ENCODE measurements at places on chromosomes 11 and 22.

DNA sequence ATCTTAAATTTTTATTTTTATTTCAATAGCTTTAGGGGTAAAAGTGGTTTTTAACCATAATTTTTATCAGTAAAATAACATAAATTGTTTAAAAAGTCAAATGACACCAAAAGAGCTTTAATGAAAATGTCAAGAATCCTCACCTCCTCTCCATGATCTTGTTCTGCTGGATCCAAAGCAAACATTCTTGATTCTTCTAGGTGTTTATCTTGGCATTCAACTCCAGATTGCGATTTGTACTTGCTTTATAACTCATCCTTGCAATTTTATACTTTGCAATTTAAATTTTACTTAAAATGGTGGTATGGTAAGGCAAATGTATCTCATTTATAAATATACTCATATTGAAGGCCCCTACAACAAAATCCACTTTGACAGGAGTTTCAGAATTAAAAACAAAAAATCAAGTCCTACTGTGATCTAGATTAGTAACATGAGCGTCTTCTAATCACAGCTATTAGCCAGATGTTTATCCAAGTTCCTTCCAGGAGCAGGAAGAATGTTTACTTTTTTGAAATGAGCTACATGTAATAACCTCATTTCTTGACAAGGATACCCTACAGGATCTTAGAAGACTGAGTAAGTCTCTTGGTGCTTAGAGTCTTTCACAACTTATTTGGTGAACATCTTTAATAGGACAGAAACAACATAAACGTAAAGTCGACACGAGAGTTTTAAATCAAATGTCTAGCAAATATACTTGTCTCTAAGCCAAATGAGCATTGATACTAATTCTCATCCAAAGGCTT is 72.4 kb upstream of the CARD18 start:
- no peak for DNase-seq

GRCh38 chr22:46111645-46112306 is 38.5 kb upstream of the PPARA start:
- no peak for DNase-seq

GRCh38 chr22:23217171-23218052 is 37.1 kb downstream of the BCR start:
- no peak for DNase-seq

DNA sequence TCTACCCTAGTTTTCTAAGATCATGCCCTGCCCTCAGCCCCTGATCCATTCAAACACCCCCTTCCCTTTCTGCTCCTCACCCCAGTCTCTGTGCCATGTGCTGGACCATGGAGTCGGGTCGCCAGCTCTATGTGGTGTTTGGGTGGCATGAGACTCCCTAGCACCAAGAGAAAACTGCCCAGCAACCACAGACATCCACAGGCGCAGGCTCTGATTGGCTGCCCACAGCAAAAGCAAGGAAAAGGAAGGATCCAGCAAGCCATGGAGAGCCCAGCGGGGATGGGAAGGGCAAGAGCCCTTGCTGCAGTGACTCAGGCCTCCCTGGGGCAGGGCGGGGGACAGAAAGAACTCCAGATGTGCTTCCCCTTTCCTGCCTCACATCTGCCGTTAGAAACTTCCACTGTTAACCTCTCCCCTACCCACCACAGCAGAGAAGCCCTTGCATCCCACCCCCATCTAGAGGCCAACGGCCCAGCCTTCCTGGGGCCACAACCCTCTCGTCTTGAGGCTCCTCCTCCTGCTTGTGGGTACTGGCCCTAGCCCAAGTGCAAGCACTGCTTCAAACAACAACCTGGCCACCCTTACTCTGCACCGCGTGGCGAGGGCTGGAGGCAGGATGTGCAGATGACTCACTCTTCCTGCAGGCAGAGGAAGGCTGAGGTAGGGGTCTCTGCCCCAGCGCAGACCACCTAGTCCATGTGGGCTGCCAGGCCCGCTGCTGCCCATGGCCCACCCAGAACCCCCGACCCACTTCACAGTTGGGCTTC is 9.7 kb upstream of the AHNAK start:
- DNase-seq = no peak

GRCh38 chr11:80383655-80384054 is 942.8 kb upstream of the TENM4 start:
- DNase-seq = no peak

- DNase-seq = no peak
Measured at GRCh38 chr22:36884349-36885158, 23.7 kb downstream of the NCF4 start.

- no peak for DNase-seq
Measured at GRCh38 chr22:43570531-43571165, 158.8 kb downstream of the MPPED1 start.

- no peak for DNase-seq
Measured at GRCh38 chr11:107821199-107821927, 37.2 kb downstream of the SLC35F2 start.

DNA sequence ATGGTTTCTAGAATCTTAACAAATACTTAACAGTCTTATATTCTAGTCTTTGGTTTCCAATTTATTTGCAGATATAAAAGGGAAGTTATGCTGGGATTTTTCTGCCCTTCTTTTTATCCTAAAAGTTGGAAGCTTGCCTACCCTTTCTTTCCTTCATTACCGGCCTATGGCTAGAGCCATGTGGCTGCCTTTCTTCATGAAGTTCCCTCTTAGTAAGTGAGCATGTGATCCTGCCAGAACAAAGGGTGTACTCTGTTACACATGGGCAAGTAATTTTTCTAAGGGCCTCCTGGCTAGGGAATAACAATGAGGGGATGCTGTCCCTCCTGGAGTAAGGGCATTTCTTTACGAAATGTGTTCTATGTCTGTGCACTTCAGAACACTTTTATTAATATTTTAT is 252.1 kb upstream of the PITPNB start:
- no peak for DNase-seq

- no peak for DNase-seq
Measured at GRCh38 chr22:47197773-47198500, 435.5 kb downstream of the TBC1D22A start.

- no peak for DNase-seq
Measured at GRCh38 chr11:46895821-46896220, 22.5 kb downstream of the LRP4 start.

- DNase-seq = no peak
Measured at GRCh38 chr11:64767344-64768299, 7.8 kb upstream of the PYGM start.

GRCh38 chr22:17213976-17214375 is 5.3 kb downstream of the ADA2 start:
- DNase-seq = peak; percentile 68

GRCh38 chr22:20395181-20395906 is 1.4 kb downstream of the ZNF74 start:
- no peak for DNase-seq

DNA sequence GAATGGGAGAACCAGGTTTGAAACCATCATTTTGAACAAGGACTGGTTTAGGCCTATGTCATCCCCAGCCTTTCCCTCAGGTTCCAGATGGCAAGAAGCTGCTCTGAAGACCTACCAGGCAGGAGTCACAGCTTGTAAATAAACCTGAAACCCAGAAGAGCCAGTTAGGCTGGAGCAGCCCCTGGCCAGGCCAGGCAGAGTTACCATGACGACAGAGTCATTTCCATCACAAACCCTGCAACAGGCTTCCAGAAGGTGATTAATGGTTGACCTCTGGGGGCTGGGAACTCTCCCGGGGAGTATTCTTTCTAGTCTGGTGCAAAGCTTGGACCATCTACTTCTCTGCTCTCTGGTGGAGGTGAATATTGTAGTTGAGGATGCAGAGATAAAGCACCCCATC is 164.1 kb upstream of the NCAM1 start:
- no peak for DNase-seq

DNA sequence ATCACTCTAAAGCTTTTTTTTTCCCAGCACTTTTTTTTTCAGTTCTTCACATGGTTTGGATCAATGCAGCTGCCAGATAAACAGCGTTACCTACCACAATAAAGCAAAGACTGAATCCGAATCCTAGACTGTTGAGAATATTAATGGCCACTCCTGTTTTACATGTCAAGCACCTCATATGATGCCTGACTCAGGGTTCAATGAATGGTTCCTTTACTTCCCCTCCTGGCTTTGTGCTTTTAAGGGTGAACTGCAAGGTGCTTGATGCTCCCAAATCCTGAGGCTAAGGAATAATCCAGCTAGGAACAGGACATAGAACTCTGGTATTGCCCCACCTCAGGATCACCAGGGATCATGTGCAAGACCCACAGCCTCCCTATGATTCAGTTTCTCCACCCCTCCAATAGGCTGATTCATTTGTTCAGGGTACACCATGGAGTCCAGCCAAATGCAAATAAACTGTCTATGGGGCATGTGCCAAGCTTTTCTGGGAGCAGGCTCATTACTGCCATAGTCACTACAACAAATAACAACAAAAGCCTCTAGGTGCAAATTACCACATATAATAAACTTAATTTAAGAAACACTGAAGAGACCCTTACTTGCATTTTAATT is 104.3 kb downstream of the GAB2 start:
- DNase-seq = no peak

DNA sequence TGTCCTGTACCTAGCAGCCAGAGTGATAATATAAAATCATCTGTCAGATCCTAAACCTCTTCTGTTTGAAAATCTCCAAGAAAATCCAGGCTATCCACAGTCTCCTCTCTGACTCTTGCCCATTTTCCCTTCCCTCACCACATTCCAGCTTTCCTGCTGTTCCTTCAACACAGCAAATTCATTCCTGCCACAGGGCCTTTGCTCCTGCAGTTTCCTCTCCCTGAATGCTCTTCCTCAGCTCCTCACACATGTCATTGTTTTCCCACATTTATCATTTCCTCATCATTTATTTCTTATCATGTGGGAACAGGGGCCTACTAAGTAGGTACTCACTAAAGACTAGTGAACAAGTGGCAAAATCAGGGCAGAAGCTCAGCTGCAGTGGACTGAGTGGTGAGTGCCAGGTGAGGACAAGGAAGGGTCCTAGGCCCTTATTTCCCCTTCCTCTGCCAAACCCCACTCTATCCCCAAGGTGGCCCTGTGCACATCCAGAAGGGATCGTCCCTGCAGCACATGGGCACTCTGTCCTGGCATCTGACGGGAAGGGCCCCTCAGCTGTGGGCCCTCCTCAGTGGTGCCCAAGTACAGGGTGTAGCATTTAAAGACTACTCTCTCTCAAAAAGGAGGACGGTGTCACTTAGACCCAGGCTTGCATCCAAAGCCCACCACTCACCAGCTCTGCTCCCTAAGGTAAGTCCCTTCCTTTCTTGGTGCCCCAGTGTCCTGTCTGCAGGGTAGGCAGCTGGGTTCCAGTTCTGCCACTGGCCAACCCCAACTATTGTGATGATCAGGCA is 2.0 kb downstream of the LRRC32 start:
- no peak for DNase-seq

GRCh38 chr11:86488553-86488952 is 113.9 kb downstream of the CCDC81 start:
- DNase-seq = no peak

DNA sequence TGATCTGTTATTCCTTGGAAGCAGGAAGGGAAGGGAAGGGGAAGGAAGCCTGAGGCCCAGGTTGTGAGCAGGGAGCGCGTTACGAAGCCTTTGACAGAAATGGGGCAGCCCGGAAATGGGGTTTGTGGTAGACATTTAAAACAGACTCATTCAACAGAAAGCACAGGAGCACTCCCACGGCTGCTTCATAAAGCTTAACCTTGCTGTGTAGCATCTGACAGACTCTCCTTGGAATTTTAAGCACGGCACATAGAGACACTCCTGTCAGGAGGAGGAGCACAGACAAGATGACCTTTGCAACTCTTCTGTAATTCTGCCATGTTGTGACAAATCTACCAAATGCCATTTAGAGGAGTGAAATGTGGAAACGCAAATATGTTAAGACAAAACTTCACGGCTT is 131.6 kb downstream of the FBXO7 start:
- no peak for DNase-seq

- no peak for DNase-seq
Measured at GRCh38 chr11:19060629-19061028, at the start of gene MRGPRX2. Gene MRGPRX2 (minus strand): TSS chr11:19060717. CDS start chr11:19056402, 4,315 bp downstream.

DNA sequence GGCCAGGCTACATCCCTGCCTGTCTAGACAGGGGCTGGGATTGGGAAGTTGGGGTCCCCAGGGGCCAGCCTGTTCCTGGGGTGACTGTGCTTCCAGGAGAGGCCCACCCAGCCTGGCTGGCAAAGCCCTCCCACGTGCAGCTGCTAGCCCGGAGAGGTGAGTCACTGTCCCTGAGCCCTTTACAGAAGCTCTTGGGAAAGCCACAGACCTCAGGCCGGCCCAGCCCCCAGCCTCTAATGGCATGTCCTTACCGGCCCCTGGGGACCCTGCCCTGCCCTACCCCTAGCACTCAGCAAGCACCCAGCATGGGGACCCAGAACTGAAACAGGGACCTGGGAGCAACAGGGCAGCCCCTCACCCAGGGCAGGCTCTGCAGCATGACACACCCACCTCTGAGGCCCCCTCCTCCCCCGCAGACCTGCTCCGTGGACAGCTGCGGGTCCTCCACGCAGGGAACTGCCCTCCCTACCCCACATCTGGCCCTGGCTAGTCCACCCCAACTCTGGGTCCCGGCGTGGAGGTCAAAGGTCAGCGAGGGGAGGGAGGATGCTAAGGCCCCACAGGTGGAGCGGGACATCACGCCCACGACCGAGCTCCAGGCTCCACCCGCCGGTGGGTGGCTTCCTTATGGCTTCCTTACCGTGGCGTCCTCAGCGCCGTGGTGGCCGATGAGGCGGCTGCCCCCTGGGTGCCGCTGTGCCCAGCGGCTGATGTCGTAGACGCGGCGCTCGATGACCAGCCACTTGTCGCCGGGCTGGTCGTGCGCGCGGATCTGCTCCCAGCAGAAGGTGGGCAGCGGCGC is 615 bp downstream of the FADS3 start:
- no peak for DNase-seq

GRCh38 chr22:43853328-43853931 is 8.9 kb downstream of the SULT4A1 start:
- no peak for DNase-seq

- peak; percentile 14 for DNase-seq
Measured at GRCh38 chr22:38655519-38656255, 505 bp downstream of the FAM227A start.

GRCh38 chr11:88886796-88887195 is 179.0 kb downstream of the GRM5 start:
- no peak for DNase-seq

- no peak for DNase-seq
Measured at GRCh38 chr11:2300936-2301630, 635 bp downstream of the C11orf21 start.

- no peak for DNase-seq
Measured at GRCh38 chr11:77882396-77882795, 61.5 kb downstream of the AAMDC start.

DNA sequence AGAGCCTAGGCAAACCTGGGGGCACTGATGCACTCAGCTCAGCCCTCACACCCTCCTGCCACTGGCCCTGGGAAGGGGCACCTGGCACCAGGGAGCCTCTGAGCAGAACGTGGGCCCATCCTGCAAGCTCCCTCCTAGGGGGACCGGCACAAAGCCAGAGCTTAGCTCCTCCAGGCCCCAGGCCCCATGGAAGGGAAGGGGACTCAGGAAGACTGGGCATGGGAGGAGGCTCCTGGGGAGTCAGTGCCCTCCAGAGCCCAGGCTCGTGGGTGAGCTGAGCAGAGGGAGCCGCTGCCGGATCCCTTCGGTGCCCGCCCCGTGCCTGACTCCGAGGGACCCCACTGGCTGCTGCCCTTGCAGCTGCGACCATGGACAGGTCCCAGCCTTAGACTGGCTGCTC is 28.5 kb downstream of the ADA2 start:
- no peak for DNase-seq

All from hindlimb muscle (tissue), 1 donor.